Spleen (tissue), 13 donors: ENCODE measurements at places on chromosomes 7 and 10. TPM values are rescaled to one million over a fixed set of nuclear protein-coding genes. Genes with fewer than 3 reads are reported as not detected.

- H3K27ac ChIP-seq: no peak overlapping the region
- DNase-seq: no peak
- no peaks in the 10 kb centered on the region for H3K4me1 ChIP-seq
These were observed 181.0 kb upstream of the RNF32 start for GRCh38 chr7:156459582-156459981.

- H3K4me1 ChIP-seq: peaks cover 19% of the 10 kb centered on the region
- no peak for DNase-seq
- H3K27ac ChIP-seq: peak overlapping the region; percentile 53
- H3K4me3 ChIP-seq: no peak overlapping the region
- H3K27me3 ChIP-seq: no peaks in the 10 kb centered on the region
These were observed 28.0 kb downstream of the CHST12 start for GRCh38 chr7:2431260-2431867.

DNA sequence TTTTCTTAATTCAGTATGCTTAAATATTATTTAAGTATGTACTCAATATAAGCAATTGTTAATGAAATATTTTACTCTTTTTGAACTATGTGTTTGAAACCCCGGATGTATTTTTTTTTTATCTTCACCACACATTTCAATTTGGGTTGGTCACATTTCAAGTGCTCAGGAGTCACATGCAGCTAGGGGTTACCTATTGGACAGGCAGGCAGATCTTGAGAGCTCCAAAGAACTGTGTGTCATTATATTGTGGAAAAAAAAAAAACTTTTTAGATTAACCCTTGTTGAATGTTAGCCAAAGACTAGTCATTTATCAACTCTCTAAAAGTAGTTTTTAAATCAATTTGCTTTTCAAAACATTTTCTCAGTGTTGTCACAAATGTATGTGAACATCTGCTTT is 37.2 kb downstream of the IKZF1 start:
- H3K4me3 ChIP-seq: no peak overlapping the region

- no peaks in the 10 kb centered on the region for H3K4me1 ChIP-seq
- no peaks in the 10 kb centered on the region for H3K36me3 ChIP-seq
- no peak overlapping the region for H3K27ac ChIP-seq
- no peaks in the 10 kb centered on the region for H3K27me3 ChIP-seq
- no peak for DNase-seq
These were observed 319.4 kb downstream of the CALN1 start for GRCh38 chr7:72092769-72093168.

- no peak for DNase-seq
- H3K4me1 ChIP-seq: no peaks in the 10 kb centered on the region
- no peak overlapping the region for H3K27ac ChIP-seq
- H3K27me3 ChIP-seq: no peaks in the 10 kb centered on the region
- no peak overlapping the region for H3K4me3 ChIP-seq
These were observed 160.9 kb downstream of the PLXDC2 start for GRCh38 chr10:19977097-19977521.

DNA sequence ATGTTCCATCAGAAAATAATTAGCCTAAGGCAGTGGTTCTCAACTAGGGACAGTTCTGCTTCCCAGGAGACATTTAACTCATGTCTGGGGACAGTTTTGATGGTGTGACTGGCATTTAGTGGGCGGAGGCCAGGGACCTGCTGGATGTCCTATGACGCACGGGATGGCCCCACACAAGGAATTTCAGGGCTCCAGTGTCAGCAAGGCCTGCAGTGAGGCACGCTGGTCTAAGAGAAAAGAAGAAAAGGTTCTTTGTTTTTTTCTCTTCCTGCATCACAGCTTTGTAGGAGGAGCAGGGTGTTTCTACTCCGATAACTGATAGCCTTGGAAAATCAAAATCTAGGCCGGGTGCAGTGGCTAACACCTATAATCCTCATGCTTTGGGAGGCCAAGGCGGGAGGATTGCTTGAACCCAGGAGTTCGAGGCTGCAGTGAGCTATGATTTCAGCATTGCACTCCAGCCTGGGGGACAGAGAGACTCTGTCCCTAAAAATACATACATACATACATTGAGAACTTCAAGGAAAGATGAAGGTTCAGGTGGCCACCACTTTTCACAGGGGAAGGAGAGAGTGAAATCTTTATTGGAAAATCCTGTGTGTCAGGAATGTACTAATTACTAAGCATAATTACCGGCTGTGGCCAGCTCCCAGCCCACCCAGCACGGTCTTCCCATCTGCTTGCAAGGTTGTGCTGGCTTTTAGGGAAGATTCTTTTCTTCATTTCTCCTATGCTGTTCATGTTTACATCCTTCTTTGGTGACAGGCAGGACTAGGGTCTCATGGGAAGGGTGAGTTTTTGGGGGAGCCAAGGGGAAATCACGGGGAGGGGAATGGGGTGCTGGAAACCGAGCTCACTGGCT is 150.4 kb downstream of the ACTR3B start:
- no peak overlapping the region for H3K4me3 ChIP-seq
- H3K27ac ChIP-seq: no peak overlapping the region
- H3K36me3 ChIP-seq: no peaks in the 10 kb centered on the region
- no peak for DNase-seq

- no peaks in the 10 kb centered on the region for H3K36me3 ChIP-seq
- H3K27me3 ChIP-seq: no peaks in the 10 kb centered on the region
- no peak overlapping the region for H3K27ac ChIP-seq
- H3K4me1 ChIP-seq: no peaks in the 10 kb centered on the region
- peak; percentile 27 for DNase-seq
These were observed 29.4 kb downstream of the CLRN3 start for GRCh38 chr10:127863231-127863825.

GRCh38 chr7:12594122-12594897 is 23.8 kb downstream of the SCIN start:
- no peaks in the 10 kb centered on the region for H3K27me3 ChIP-seq
- no peak overlapping the region for H3K4me3 ChIP-seq
- no peaks in the 10 kb centered on the region for H3K4me1 ChIP-seq
- no peaks in the 10 kb centered on the region for H3K36me3 ChIP-seq
- H3K27ac ChIP-seq: no peak overlapping the region
- DNase-seq: no peak

- no peak overlapping the region for H3K4me3 ChIP-seq
- no peaks in the 10 kb centered on the region for H3K27me3 ChIP-seq
- H3K4me1 ChIP-seq: peaks cover 19% of the 10 kb centered on the region
- no peaks in the 10 kb centered on the region for H3K36me3 ChIP-seq
- no peak overlapping the region for H3K27ac ChIP-seq
- peak; percentile 53 for DNase-seq
These were observed 7.1 kb upstream of the WDR86 start for GRCh38 chr7:151416941-151417315.

- H3K27ac ChIP-seq: no peak overlapping the region
- H3K27me3 ChIP-seq: no peaks in the 10 kb centered on the region
These were observed 62.4 kb upstream of the WAPL start for GRCh38 chr10:86583983-86584382.

- no peaks in the 10 kb centered on the region for H3K27me3 ChIP-seq
- H3K4me1 ChIP-seq: peaks cover 77% of the 10 kb centered on the region
- H3K36me3 ChIP-seq: no peaks in the 10 kb centered on the region
- H3K27ac ChIP-seq: peak overlapping the region; percentile 95
- no peak for DNase-seq
- peak overlapping the region; percentile 4 for H3K4me3 ChIP-seq
These were observed 5.8 kb downstream of the IKZF1 start for GRCh38 chr7:50310361-50310760.

- peak; percentile 95 for DNase-seq
- peak within 1 kb of the TSS; percentile 84 for H3K4me3 ChIP-seq
- peaks cover 2% of the 10 kb centered on the region for H3K36me3 ChIP-seq
- H3K4me1 ChIP-seq: peaks cover 8% of the 10 kb centered on the region
- H3K27me3 ChIP-seq: no peaks in the 10 kb centered on the region
These were observed at the start of gene ARHGAP19 for GRCh38 chr10:97292097-97292861. Gene ARHGAP19 (minus strand): TSS chr10:97292637. CDS start chr10:97292627, 10 bp downstream.

GRCh38 chr7:118429141-118429540 is 204.6 kb downstream of the ANKRD7 start:
- no peak overlapping the region for H3K27ac ChIP-seq
- H3K4me3 ChIP-seq: no peak overlapping the region
- DNase-seq: no peak
- no peaks in the 10 kb centered on the region for H3K27me3 ChIP-seq
- H3K36me3 ChIP-seq: no peaks in the 10 kb centered on the region
- H3K4me1 ChIP-seq: no peaks in the 10 kb centered on the region

GRCh38 chr10:3978761-3979160 is 193.8 kb upstream of the KLF6 start:
- H3K4me1 ChIP-seq: peaks cover 20% of the 10 kb centered on the region
- DNase-seq: no peak

- H3K27ac ChIP-seq: no peak overlapping the region
- no peaks in the 10 kb centered on the region for H3K4me1 ChIP-seq
- peaks cover 28% of the 10 kb centered on the region for H3K36me3 ChIP-seq
- H3K4me3 ChIP-seq: no peak overlapping the region
- no peak for DNase-seq
These were observed 77.9 kb upstream of the SAMD8 start for GRCh38 chr10:75033399-75034130.

GRCh38 chr7:107076781-107077698 is 32.5 kb downstream of the PRKAR2B start:
- H3K4me3 ChIP-seq: no peak overlapping the region
- no peaks in the 10 kb centered on the region for H3K4me1 ChIP-seq
- no peaks in the 10 kb centered on the region for H3K27me3 ChIP-seq
- no peak for DNase-seq
- H3K36me3 ChIP-seq: no peaks in the 10 kb centered on the region

DNA sequence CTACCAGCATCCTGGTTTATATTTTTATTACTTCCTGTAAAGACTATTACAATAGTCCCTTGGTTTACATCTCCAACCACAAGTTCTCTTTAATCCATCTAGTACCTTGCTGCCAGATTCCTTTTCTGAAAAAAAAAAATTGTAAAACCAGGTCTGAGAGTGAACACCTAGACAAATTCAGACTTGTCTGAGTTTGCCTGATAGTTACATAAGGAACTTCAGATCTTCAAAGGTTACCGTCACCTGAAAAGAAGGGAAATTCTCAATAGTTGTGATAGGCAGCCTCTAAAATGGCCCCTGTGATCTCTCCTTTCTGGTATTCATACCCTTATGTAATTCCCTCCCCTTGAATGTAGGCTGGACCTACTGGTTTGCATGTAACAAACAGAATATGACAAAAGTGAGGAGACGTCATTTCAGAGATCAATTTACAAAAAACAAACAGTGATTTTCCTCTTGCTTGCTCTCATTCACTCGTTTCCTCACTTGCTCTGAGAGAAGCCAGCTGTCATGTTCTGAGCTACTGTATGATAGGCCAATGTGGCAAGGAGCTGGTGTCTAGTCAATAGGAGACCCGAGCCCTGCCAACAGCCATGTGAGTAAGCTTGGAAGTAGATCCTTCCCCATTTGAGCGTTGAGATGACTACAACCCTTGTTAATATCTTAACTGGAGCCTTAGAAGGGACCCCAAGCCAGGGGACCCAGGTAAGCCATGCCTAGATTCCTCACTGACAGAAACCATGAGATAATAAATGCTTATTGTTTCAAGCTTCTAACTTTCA is 110.9 kb upstream of the LSM8 start:
- H3K27ac ChIP-seq: no peak overlapping the region
- no peak for DNase-seq
- no peaks in the 10 kb centered on the region for H3K27me3 ChIP-seq

- H3K27ac ChIP-seq: no peak overlapping the region
- H3K27me3 ChIP-seq: no peaks in the 10 kb centered on the region
- H3K4me3 ChIP-seq: no peak overlapping the region
- H3K4me1 ChIP-seq: no peaks in the 10 kb centered on the region
These were observed 145.6 kb downstream of the ADAM12 start for GRCh38 chr10:126242397-126243260.

- H3K4me1 ChIP-seq: no peaks in the 10 kb centered on the region
- no peak for DNase-seq
- H3K27me3 ChIP-seq: no peaks in the 10 kb centered on the region
- H3K27ac ChIP-seq: no peak overlapping the region
- H3K36me3 ChIP-seq: no peaks in the 10 kb centered on the region
These were observed 120.6 kb downstream of the BAMBI start for GRCh38 chr10:28797904-28798371.

DNA sequence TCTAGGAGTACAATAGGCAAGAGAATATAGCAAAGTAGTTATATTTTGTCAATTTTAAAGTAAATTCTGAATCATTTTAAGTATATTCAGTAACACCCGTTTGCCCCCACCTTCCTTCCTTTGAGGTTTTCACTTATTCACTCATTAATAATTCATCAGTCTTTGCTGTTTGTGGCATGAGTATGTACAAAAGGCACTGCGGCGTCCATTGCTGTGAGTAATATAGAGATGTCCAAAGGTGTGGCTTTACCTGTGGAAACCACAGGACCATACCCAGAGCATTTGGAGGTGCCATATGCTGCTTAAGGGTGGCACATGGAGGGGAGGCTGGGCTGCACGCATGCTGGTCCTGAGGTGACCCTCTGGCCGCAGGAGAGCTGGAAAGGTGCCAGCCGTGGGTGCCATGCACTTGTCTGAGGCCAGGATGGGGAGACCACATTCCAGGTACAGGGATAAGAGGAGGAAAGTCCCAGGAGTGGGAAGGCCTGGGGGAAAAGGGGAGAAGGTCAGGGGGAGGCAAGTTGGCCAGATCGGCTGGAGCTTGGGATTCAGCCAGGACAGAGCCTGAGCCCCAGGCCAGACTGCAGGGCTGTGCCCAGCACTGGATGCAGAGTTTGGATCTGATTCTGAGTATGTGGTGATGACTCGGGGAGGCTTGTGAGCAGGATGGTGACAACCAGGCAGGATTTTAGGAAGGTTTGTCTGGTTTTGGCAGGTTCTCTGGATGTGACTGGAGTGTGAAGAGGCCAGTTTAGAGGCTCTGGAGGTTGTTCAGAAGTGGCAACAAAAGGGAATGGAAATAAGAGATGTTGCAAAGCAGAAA is 223.4 kb downstream of the MGMT start:
- no peak overlapping the region for H3K4me3 ChIP-seq
- no peaks in the 10 kb centered on the region for H3K4me1 ChIP-seq
- H3K27me3 ChIP-seq: no peaks in the 10 kb centered on the region
- H3K27ac ChIP-seq: no peak overlapping the region
- DNase-seq: no peak

Gene OLAH
- 2.6 TPM for total RNA-seq

Gene BMPR1A
- total RNA-seq: 12.4 TPM

Gene SNX10
- 42.1 TPM for total RNA-seq

Gene FAM237B
- not detected for total RNA-seq

Gene H2BK1
- total RNA-seq: not detected

Gene INPP5F
- total RNA-seq: 13.9 TPM

Gene AKR1C3
- total RNA-seq: 4.1 TPM

Gene LRIT1
- total RNA-seq: not detected

Gene RPA3
- 25.4 TPM for total RNA-seq

Gene PPP1R17
- total RNA-seq: 0.40 TPM

Gene PLAC9
- 3.8 TPM for total RNA-seq

Gene VGF
- 0.21 TPM for total RNA-seq

Gene ADCY1
- 0.72 TPM for total RNA-seq

Gene INA
- not detected for total RNA-seq

Gene LIPF
- not detected for total RNA-seq
